Activated naive CD8-positive, alpha-beta T cell treated with anti-CD3 and anti-CD28 coated beads for 36 hours (primary cell): ENCODE measurements at places on chromosomes 7 and 10. TPM values are rescaled to one million over a fixed set of nuclear protein-coding genes. Genes with fewer than 3 reads are reported as not detected.

DNA sequence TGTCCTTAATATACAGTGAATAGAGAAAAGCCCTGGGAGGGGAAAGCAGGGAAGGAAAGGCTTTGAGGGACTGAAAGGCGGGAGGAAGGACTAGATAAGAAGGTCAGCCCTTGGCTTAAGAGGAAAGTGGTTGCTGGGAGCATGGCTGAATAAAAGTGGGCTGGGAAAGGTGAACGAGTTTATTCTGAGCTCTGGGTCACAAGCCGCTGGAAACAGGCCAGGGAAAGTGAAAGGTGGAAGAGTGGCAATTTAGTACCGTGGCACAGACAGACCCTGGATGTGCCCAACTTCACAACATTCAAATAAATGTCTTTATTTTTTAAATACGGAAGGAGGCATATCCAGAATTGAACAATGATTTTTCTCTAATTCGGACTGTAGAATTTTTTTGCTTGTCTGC is 39.7 kb downstream of the TAC1 start:
- no peaks in the 10 kb centered on the region for H3K36me3 ChIP-seq
- H3K4me3 ChIP-seq, result no peak overlapping the region
- no peaks in the 10 kb centered on the region for H3K4me1 ChIP-seq
- DNase-seq, result no peak

- no peaks in the 10 kb centered on the region for H3K27me3 ChIP-seq
- peaks cover 82% of the 10 kb centered on the region for H3K36me3 ChIP-seq
- H3K4me3 ChIP-seq, result peak overlapping the region; percentile 37
- H3K27ac ChIP-seq, result peak overlapping the region; percentile 80
- no peak for DNase-seq
Measured at GRCh38 chr7:106870983-106871410, 5.9 kb downstream of the PIK3CG start.

GRCh38 chr10:92222603-92223262 is 68.1 kb downstream of the CPEB3 start:
- no peak for DNase-seq
- H3K36me3 ChIP-seq, result peaks cover 6% of the 10 kb centered on the region
- no peaks in the 10 kb centered on the region for H3K4me1 ChIP-seq

DNA sequence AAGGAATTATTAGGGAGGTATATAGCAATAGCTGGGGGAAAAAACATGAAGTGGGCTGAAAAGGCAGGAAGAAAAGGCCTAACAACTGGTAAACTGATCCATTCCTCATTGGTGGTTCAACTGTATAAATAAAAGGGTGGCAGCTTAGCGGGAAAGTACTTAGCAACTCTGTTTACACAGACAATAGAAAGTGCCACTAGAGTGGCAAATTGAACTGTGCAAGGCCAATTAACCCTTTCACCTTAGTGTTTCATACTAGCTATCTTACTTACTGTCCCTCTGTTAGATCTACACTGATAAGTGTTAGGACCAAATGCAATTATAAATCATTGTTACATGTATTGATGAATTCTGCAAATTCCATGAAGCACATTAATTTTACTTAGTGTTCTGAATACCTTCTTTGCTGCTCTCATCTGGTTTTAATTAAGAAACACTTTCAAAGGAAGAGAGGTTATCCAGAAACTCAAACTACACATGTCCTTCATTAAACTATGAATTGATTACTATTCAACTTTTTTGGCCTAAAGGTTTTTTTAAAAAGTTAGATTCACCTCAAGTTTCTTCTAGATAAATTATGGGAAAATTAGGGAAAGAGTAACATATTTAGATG is 28.0 kb downstream of the DNAJC1 start:
- DNase-seq, result no peak
- peaks cover 2% of the 10 kb centered on the region for H3K36me3 ChIP-seq
- no peak overlapping the region for H3K4me3 ChIP-seq

DNA sequence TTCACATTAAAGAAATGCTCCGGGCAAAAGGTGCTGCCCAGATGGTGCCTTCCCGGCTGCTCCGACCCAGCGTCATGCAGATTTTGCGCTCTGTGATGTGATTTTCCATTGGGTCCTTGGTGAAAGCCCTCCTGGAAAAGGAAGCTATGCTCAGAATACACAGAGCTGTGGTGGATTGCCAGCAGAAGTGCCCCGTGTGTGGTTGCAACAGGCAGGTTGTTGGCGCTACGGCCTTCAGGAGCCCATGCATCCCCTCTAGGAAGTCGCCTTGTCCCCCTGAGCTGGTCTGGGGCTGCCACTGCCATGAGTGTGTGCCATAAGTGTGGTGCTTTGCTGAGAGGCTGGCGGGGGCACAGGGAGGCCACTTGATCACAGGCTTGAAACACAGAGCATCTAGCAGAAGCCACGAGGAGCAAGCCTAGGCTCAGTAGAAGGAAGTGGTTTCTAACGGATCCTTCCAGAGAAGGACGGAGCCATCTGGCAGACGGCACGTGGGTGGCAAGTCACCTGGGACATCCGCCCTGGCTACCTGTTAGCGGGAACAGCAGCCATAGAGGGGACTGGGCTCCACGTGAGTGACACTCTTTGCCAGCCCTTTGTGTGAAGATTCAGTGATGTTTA is 210.9 kb downstream of the CUX1 start:
- no peak overlapping the region for H3K27ac ChIP-seq
- peaks cover 21% of the 10 kb centered on the region for H3K4me1 ChIP-seq
- no peak overlapping the region for H3K4me3 ChIP-seq
- peak; percentile 24 for DNase-seq
- H3K36me3 ChIP-seq, result peaks cover 4% of the 10 kb centered on the region

- H3K27me3 ChIP-seq, result peaks cover 6% of the 10 kb centered on the region
- H3K27ac ChIP-seq, result no peak overlapping the region
- no peak for DNase-seq
- peaks cover 14% of the 10 kb centered on the region for H3K4me1 ChIP-seq
- H3K36me3 ChIP-seq, result no peaks in the 10 kb centered on the region
Measured at GRCh38 chr10:3464760-3465405, 292.3 kb upstream of the PITRM1 start.

- no peak overlapping the region for H3K4me3 ChIP-seq
- H3K27me3 ChIP-seq, result peaks cover 63% of the 10 kb centered on the region
- H3K27ac ChIP-seq, result no peak overlapping the region
- H3K36me3 ChIP-seq, result peaks cover 16% of the 10 kb centered on the region
- DNase-seq, result peak; percentile 41
Measured at GRCh38 chr10:89337484-89337883, 9.7 kb downstream of the IFIT3 start.

GRCh38 chr7:134778941-134779740 is at the start of gene CALD1:
Gene CALD1 (plus strand): TSS chr7:134779634. CDS start chr7:134867734, 88,100 bp downstream.
- DNase-seq, result no peak
- no peaks in the 10 kb centered on the region for H3K36me3 ChIP-seq

DNA sequence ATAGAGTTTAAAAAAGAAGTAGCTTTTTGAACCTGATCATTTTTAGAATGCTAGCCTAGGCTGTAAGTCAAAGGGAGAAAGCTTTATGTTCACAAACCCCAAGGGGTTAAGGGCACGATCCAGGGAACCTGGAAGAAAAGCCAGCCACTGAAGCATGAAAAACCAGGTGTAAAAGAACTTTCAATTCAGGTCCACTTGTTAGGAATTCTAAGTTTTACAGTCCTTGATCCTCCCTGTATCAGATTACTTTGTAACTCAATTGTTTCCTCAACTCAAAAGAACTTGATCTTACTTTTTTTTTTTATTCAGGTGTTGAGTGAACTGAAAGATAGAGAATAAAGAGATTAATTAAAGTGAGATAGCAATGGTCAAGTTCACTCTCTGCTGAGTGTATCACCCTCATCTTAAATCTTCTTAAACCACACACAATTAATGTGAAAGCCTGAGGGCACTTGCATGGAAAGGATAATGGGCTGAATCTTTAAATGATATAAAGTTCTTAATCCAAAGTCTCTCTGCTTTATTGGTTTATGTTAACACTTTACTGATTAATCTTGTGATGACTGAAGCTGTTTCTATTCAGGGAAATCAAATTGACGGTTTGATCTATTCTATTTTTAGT is 672.2 kb upstream of the LRRN3 start:
- no peaks in the 10 kb centered on the region for H3K27me3 ChIP-seq
- H3K36me3 ChIP-seq, result no peaks in the 10 kb centered on the region
- H3K27ac ChIP-seq, result no peak overlapping the region
- DNase-seq, result no peak
- H3K4me3 ChIP-seq, result no peak overlapping the region
- no peaks in the 10 kb centered on the region for H3K4me1 ChIP-seq

GRCh38 chr10:44972874-44973306 is 5.7 kb downstream of the DEPP1 start:
- peak overlapping the region; percentile 38 for H3K27ac ChIP-seq
- H3K4me3 ChIP-seq, result no peak overlapping the region
- no peaks in the 10 kb centered on the region for H3K36me3 ChIP-seq
- no peak for DNase-seq

DNA sequence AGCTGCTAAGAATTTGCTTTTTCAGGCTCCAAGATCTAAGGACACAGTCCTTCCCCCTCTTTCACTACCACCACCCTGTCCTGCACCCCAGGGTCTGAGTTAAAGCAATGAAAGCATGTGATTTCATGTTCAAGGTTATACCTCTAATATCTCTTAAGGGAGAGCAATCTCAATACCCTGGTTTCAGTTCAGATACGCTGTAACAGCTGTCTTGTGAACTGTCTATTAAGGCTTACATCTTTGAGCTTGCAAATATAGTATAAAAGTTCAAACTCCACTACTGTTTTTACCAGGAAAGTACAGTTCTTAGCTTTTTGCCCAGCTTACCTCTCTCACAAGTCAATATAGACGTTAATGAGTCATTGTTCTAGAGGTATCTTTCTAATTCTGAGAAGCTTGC is 2.6 kb downstream of the CPVL start:
- no peak for DNase-seq
- H3K36me3 ChIP-seq, result no peaks in the 10 kb centered on the region
- no peak overlapping the region for H3K27ac ChIP-seq
- peaks cover 5% of the 10 kb centered on the region for H3K4me1 ChIP-seq
- H3K27me3 ChIP-seq, result peaks cover 43% of the 10 kb centered on the region

- peaks cover 32% of the 10 kb centered on the region for H3K4me1 ChIP-seq
- H3K27ac ChIP-seq, result no peak overlapping the region
- H3K36me3 ChIP-seq, result peaks cover 14% of the 10 kb centered on the region
- DNase-seq, result no peak
- H3K4me3 ChIP-seq, result no peak overlapping the region
Measured at GRCh38 chr10:58350619-58351323, 16.0 kb downstream of the UBE2D1 start.

DNA sequence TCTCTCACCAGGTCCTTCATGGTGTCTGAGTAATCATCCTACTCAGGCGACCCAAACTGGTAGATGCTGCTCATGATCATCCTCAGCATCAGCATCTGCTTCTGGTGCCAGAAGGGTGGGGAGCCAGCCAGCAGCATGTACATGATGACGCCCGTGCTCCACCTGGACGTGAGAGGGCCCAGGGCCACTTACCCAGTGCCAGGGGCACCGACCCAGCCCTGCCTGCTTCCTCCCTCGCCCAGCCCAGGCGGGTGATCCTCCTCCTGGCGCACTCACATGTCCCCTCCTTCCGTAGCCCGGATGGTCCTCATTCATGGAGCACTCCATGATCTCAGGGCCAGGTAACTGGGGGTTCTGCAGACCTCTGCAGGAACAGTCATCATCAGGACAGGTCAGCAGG is 764.8 kb upstream of the ZNF722 start:
- H3K27me3 ChIP-seq, result no peaks in the 10 kb centered on the region
- H3K4me1 ChIP-seq, result no peaks in the 10 kb centered on the region
- H3K27ac ChIP-seq, result no peak overlapping the region
- no peak overlapping the region for H3K4me3 ChIP-seq
- H3K36me3 ChIP-seq, result no peaks in the 10 kb centered on the region
- DNase-seq, result no peak

GRCh38 chr10:67722113-67722512 is 26.1 kb upstream of the CTNNA3 start:
- H3K36me3 ChIP-seq, result no peaks in the 10 kb centered on the region
- H3K4me3 ChIP-seq, result no peak overlapping the region
- no peak for DNase-seq
- H3K27me3 ChIP-seq, result no peaks in the 10 kb centered on the region

DNA sequence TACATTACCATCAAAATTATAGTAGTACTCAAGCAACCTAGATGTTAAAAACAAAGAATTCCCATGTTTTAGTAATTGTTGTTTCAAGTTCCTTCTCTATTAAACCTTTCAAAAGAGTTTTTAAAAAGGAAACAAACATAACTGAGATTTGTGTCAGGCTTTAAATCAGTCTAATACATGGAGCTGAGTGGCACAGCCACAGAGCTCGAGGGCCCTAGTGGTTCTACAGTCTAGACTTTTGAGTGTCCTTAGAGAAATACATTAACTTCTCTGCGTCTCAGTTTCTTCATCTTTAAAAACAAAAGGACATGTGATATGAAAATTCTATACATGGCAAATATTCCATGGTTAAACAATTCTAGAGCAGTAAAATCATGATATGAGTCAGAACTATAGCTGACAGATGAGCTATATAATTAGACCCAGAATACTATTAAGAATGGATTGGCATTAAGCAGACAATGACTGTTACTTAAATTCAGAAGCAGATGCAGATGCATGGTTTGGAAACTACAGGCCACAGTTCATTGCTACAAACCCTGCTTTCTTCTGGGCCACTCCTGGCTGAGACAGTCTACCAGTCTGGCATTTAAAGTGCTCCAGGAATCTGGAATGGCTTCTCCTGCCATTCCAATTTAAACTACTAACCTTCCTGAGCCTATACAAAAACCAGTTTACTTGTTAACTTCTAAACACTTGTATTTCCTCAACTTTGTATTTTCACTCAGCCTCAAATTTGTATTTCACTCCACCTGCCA is 77.4 kb downstream of the EPC1 start:
- H3K36me3 ChIP-seq, result peaks cover 25% of the 10 kb centered on the region
- H3K4me1 ChIP-seq, result peaks cover 19% of the 10 kb centered on the region
- no peak for DNase-seq
- H3K4me3 ChIP-seq, result no peak overlapping the region
- no peaks in the 10 kb centered on the region for H3K27me3 ChIP-seq
- H3K27ac ChIP-seq, result peak overlapping the region; percentile 69

DNA sequence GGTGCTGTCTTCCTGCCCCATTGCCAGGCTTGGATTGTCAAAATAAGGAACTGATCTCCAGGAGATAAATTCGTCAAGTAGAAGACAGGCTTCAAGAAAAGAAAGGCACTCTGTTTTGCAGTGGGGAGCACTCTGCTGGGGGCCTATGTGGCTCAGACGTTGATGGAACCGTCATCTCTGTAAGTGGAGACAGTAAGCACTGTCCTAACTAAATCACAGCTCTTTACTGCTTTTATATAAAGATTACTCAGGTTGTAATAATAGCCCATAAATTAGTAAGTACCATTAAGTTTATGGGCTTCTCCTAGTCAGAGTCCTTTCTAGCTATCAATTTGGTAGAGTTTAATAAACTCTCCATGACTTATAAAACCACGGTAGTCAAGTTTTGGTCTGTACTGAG is 249.9 kb downstream of the FRMD4A start:
- no peak overlapping the region for H3K4me3 ChIP-seq
- H3K27me3 ChIP-seq, result no peaks in the 10 kb centered on the region
- no peaks in the 10 kb centered on the region for H3K4me1 ChIP-seq
- H3K27ac ChIP-seq, result no peak overlapping the region

DNA sequence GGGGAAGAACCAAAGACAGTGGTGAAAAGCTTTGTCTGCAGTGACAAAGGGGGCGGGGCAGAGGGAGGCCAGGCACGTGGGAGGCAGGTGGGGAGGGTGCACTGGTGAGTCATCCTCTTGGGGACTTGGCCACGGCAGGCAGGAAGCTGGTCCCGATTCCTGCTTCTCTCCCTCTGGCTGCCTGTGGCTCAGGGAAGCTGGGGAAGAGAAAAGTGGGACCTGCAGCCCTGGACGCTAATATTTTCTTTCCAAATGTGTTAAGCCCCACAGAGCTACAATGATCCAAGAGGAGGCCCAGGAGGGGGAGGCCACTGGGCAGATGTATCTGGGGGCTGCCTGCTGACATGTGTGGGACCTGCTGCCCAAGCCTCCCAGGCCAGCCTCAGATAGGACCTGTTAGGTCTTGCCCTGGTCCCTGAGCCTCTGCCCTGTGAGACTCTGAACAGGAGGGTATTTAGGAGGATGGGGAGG is 231.8 kb downstream of the KCNMA1 start:
- H3K36me3 ChIP-seq, result no peaks in the 10 kb centered on the region
- H3K27me3 ChIP-seq, result peaks cover 4% of the 10 kb centered on the region
- no peak overlapping the region for H3K4me3 ChIP-seq

The HTR5A gene
- total RNA-seq, result not detected

The KCNIP2 gene
- 1.1 TPM for total RNA-seq
